ENCODE measurements at places on chromosomes 13 and 19.
A peak's percentile ranks its signal among the peaks of the same experiment; 100 is the strongest.

GRCh38 chr13:112366907-112367646 is 9.1 kb upstream of the SPACA7 start:
- no peak for DNase-seq

- DNase-seq, result peak; percentile 18
Measured at GRCh38 chr19:28468701-28469459, 744.1 kb downstream of the UQCRFS1 start.

DNA sequence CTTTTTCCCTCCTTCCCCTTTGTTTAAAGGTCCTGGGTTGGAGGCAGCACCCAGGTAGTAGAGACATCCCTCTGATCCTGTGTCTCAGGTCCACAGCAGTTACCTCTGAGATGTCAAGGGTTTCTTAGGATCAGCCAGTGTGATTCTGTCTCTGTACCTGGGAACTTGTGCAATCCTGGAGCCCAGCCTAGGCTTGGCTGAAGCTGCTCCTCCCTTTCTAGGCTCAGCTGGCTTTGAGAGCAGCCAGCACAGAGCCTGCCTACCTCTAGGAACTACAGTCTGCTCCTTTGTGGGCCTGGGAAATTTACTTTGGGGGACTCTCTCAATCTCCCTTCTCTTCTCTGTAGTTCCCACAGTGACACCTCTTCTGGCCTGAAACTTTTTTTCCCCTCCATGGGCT is 171.6 kb downstream of the MTUS2 start:
- DNase-seq, result no peak

- no peak for DNase-seq
Measured at GRCh38 chr13:30773561-30773960, 38.2 kb downstream of the ALOX5AP start.

DNA sequence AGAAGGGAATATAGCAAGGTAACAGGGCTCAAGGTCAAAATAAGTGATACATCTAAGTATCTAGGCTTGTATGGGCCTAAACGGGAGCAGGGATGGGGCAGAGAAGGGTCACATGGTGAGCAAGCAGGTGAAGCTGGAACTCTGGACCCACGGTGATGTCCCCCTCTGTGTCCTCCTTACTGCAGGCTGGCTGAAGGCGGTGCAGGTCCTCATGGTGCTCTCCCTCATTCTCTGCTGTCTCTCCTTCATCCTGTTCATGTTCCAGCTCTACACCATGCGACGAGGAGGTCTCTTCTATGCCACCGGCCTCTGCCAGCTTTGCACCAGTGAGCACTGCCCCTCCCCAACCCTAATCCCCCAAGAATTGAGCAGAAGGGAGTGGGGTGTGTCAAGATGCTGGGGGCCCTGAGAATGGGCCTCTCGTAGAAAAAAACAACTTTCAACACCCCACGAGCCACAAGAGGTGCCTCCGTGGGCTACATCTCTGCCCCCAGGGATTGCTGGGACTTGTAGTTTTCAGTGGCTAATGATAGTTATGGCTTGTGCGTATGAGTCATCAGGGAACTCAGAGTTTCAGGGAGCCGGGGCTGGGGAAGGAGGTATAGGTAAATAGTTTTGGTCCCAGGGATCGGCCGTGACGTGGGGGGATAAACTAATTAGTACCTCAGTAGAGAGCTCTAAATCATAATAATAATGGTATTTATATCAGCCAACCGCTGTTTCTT is 4.0 kb downstream of the EMP3 start:
- DNase-seq, result peak; percentile 63

DNA sequence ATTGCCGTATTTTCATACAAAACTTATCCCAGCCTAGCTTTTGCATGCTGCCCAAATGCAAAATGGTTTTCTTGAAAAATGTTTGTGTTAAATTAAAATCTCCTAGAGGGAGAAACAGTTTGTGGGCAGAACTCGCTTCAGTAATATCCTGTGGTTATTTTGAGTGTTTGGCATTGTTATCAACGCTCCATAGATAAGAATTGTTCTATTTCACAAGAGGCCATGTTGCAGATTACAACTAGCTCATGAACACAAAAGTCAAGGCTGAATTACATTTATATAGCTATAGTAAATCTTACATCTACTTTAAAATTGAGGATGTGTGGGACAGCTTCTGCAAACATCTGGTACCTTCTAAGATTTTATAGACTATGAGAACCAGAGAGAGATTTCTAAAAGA is 447.9 kb downstream of the DCT start:
- no peak for DNase-seq

GRCh38 chr13:26628706-26629105 is 71.2 kb downstream of the WASF3 start:
- no peak for DNase-seq

GRCh38 chr13:93226623-93227279 is at the start of gene GPC6:
Gene GPC6, plus strand, starts transcription at chr13:93226807.
- peak; percentile 95 for DNase-seq

GRCh38 chr19:39341129-39341718 is 997 bp upstream of the SAMD4B start:
- no peak for DNase-seq

- no peak for DNase-seq
Measured at GRCh38 chr19:7168941-7169340, 99.4 kb downstream of the ZNF557 start.

DNA sequence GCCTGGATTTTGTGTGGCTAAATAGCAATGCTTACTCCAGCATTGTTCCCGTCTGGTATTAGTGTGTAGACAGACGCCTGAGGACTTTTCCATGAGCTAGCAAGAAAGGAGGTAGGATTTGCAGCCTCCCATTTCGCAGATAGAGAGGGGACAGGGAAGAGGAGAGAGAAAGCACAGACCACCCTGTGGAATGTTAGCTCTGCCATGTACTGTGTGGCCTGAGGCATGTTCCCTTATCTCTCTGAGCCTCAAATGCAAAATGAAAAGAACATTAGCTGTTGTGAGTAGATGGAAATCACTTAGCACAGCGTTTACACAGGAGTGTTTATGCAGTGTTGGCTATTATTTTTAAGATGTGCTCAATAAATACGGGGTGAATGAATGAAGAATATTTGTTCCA is 45.5 kb downstream of the OLFM4 start:
- DNase-seq, result no peak

DNA sequence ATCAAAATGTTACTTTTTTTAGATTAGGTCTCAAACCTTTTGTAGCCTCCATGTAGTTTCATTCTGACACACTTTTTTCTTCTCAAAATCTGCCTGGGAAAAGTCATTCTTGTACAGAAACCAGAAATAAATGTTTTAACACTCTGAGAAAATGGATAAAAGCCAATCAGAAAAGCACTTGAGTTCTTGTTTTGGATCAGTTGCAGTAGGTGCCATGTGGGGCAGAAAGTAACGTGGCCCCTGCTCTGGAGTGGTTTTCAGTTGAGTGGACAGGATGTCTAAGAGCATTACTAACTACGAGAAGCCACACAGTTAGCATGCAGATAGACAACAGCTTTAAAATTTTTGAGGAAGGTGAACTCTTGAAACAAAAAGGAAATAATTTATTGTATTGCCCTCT is 19.1 kb downstream of the GPR183 start:
- no peak for DNase-seq

DNA sequence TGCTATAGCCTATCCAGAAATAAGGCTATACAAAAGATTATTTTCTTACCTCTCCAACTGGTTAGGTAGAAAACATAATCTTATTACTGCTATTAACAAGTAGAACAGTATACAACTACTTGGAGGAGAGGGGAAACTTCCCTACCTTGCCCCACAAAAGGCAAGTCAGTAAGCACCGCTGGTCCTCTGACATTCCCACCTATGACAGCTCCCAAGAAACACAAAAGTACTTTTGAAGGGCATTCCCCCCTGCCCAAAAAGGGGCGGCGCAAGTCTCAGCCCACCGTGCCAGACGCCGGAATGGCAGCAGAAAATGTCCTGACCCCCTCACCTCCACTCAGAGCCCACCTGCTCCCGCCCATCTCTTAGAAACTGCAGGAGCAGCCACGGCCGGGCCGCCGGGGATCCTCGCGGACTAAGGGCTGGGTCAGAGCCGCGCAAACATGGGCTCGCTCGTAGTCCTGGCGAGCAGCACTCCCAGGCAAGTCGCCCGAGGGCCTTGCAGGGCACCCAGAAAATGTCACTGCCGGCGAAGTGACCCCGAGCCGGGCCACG is 437 bp downstream of the SUCLA2 start:
- no peak for DNase-seq

DNA sequence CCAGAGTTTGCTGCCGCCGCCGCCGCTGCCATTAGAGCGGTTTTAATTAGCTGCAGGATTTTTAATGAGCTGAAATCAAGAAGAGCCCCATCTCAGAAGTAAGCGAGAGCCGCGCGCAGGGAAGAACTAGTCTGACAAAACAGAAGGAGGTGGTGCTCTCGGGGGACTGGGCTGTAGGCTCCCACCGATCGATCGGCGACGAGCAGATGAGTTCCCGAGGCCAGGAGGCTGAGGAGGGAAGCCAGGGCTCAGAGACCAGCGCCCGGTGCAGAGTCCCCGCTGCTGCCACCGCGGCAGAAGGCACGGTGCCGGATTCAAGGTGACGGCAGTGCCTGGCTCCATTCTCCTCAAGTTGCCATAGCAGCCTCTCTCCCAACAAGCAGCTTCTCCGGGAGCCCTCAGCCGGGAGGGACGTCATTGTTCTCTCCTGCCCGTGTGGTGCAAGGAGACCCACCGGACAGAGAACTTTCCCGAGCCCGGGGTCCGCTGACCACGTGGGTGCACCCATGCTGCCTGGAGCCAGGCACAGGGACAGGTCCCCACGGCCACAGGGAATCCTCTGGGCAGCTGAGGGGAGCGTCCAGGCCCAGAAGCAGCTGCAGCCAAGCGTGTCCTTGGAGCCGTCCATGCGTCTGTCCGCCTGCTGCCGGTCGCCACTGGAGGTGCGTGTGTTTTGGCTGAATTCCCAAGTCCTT is 62.9 kb downstream of the CHST8 start:
- no peak for DNase-seq

- DNase-seq, result peak; percentile 81
Measured at GRCh38 chr13:79679334-79679733, 198.4 kb downstream of the NDFIP2 start.

- DNase-seq, result peak; percentile 9
Measured at GRCh38 chr13:98606296-98606695, 29.4 kb upstream of the STK24 start.

- DNase-seq, result no peak
Measured at GRCh38 chr13:33202644-33203169, 82.8 kb downstream of the STARD13 start.

DNA sequence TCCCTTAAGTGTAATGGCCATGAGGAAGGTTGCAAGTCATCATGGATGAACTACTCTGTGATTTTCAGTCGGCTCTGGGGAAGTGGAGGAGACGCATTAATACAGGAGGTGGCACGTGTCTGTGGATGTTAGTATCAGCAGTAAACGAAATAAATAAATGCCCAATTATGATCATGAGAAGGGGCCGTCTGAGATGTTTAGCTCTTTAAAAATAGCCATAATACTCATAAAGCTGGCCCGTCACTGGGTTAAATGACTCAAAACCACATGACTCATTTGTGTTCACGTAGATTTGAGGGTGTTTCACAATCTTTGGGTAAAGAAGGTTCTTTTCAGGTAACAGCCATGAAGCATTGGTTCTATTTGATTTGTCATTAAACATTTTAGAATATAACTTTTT is 620.6 kb downstream of the GPC6 start:
- DNase-seq, result peak; percentile 48

DNA sequence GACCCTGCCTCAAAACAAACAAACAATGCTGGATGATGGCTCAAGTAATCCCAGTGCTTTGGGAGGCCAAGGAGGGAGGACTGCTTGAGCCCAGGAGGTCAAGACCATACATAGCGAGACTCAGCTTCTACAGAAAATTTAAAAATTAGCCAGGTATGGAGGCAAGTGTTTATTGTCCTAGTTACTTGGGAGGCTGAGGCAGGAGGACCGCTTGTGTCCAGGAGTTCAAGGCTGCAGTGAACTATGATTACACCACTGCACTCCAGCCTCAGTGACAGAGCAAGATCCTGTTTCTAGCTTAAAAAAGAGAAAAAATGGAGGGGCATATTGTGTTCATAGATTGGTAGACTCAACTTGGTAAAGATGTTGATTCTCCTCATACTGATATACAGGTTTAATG is 36.2 kb downstream of the KPNA3 start:
- no peak for DNase-seq

- no peak for DNase-seq
Measured at GRCh38 chr19:43778651-43779050, 2.1 kb downstream of the KCNN4 start.

- DNase-seq, result no peak
Measured at GRCh38 chr19:8319807-8320520, 1.2 kb downstream of the NDUFA7 start.

DNA sequence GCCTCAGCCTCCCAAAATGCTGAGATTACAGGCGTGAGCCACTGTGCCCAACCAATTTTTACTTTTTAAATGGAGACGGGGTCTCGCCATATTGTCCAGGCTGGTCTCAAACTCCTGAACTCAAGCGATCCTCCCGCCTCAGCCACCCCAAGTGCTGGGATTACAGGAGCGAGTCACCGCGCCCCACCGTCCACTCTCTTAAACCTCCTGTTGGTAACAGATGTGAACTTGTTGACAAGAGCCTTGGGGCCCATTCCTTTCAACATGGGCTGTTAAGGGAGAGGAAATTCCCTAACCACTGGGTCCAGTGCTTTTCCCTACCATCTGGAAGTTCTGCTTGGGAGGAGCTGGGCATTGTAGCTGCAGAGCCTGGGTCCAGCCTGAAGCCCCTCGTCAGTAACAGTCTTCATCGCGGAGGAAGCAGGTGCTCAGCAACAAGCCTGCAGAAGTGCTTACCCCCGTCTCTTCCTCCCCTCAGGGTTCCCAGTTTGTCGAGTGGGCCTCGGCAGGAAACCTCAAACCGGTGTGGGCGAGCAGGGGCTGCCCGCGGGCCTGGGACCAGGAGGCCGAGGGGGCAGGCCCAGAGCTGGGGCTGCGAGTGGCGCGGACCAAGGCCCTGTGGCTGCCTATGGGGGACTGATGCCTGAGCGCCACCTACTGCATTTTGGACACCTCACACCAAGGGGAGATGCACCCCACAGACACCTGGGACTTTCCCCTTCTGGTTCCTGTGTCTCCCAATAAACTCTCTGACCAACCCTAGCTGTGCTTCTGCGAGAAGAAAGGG is 4.0 kb upstream of the FLT3LG start:
- no peak for DNase-seq

DNA sequence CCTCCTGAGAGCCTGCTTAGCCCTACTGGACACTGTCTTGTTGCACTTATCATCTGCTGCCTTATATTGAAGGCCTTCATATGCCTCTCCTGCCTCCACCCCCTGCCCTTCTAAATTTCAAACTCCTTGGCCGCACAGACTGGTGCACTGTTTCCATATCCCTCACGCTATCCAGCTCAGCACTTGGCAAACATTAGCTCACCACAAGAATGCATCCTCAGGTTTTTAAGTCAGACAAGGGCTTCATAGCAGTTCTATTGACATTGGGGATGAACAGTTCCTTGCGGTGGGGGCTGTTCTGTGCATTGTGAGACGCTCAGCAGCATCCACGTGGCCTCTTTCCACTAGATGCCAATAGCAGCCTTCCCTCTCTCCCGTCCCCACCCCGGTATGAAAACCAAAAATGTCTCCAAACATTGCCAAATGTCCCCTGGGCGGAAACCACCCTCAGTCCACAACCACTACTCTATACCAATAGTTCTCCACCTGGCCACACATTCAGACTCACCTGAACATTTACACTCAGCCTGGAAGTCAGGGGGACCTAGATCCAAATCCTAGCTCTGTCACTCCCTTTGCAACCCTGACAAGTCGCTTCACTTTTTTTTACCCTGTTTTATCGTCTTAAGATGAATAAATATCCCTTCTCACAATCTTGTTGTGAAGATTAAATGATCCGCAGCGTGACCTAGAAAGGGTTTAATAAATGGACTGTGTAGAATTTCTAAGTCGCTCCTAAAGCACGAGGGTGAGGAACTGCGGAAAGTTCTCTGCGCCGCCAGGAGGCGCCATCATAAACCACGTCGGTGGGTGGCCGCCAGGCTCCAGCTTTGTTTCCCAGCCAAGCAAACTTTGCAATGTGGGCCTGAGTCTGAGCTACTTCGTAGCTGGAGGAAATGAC is 3.6 kb upstream of the CEACAM3 start:
- peak; percentile 41 for DNase-seq
